Spinal cord (tissue), 10 donors: ENCODE measurements at places on chromosomes 1 and 21.

GRCh38 chr1:97603218-97603617 is 317.6 kb downstream of the DPYD start:
- no peak for DNase-seq

GRCh38 chr1:162649583-162649982 is 17.3 kb downstream of the DDR2 start:
- DNase-seq, result peak; percentile 54

- DNase-seq, result no peak
These were observed 12.7 kb upstream of the B3GALNT2 start for GRCh38 chr1:235516862-235517446.

- DNase-seq, result no peak
These were observed 7.2 kb downstream of the RO60 start for GRCh38 chr1:193066606-193067005.

DNA sequence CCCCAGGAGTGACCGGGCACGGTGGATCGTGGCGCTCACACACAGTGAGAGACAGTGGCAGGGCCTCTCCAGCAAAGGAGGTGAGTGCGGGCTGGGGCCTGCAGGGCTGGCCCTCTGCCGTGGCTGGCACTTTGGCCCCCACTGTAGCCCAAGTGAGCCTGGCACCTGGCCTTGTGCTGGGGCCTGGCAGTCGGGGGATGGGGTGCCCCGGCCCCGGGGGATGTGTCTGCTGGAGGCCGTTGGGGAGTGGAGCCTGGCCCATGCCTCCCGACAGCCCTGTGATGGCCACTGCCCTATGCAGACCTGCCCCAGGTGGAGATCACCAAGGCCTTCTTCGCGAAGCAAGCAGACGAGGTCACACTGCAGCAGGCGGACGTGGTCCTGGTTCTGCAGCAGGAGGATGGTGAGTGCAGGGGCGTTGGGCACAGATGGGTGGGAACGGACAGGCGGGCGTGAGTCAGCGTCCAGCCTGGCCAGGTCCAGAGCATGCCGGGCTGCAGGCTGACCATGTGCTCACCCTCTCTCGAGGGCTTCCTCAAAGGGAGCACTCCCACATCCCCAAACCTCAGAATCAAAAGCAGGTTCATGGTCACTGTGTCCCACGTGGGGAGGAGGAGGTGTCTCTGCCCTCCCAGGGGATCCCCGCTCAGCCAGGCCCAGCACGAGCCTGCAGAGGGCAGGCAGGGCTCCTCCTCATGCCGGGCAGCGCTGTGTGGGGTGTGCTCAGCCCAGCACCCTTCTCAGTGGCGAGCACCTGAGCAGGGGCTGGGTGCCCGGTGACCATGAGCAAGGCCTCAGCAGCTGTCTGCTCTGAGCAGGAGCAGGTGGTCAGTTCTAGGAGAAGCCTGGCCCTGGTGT is 25.3 kb downstream of the ARHGEF16 start:
- no peak for DNase-seq

- DNase-seq, result peak; percentile 9
These were observed 1.5 kb upstream of the PRDX6 start for GRCh38 chr1:173475564-173476196.

DNA sequence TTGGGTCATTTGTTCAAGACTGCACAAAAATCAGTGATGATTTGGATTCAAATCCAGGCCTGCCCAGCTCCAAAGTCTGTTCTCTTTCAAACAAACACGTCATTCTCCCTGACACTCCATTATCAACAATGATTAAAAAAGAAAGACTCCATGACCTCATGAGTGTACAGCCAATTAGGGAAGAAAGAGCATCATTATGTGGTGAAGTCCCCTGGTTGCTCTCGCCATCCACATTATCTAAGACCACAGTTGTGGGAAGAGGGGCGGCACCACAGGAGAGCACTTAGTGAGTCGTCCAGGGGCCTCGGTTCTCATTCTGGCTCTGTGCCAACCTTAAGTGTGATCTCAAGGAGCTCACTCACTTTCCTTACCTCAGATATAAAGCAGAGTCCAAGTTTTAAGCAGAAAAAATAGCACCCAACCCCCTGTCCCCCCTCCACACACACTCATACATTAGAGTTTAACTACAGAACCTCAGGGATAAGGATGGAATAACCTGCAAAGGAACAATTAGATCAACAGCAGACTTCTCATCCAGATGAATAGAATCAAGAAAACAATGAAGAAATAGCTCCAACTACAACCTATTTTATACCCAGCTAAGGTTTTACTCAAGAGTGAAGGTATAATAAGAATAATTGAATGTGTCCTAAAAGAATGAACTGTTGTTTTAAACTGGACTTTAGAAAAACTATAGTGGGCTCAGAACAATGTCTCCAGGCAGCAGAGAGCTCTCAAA is 47.8 kb downstream of the COL6A1 start:
- no peak for DNase-seq

- DNase-seq, result no peak
These were observed 52.7 kb downstream of the NPHP4 start for GRCh38 chr1:5939271-5940170.

DNA sequence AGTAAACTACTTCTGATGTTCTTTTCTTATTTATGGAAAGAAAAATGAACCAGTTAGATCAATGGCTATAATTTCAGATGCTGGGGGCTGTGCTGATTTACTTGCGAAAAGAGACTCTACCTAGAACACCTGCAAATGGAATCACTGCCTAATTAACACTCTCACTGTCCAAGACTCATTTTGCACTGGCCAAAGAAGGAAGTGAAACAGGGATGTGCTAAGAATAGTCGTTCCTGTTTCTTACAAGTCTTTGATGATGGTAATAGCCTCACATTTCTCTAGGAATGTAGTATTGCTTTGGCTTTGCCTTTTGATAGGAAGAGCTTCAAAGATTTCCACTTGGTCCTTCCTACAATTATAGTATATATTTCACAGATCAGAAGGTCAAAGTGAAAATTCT is 12.7 kb upstream of the TSNAX start:
- DNase-seq, result no peak

DNA sequence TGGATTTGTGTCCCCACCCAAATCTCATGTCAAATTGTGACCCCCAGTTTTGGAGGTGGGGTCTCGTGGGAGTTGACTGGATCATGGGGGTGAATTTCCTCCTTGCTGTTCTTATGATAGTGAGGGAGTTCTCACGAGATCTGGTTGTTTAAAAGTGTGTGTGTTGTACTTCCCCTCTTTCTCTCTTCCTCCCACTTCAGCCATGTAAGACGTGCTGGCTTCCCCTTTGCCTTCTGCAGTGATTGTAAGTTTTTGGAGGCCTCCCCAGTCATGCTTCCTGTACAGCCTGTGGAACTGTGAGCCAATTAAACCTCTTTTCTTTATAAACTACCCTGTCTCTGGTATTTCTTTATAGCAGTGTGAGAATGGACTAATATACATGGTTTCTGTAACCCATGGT is 64.6 kb downstream of the RHOU start:
- DNase-seq, result no peak

GRCh38 chr1:47235806-47236205 is 3.8 kb upstream of the TAL1 start:
- DNase-seq, result no peak

DNA sequence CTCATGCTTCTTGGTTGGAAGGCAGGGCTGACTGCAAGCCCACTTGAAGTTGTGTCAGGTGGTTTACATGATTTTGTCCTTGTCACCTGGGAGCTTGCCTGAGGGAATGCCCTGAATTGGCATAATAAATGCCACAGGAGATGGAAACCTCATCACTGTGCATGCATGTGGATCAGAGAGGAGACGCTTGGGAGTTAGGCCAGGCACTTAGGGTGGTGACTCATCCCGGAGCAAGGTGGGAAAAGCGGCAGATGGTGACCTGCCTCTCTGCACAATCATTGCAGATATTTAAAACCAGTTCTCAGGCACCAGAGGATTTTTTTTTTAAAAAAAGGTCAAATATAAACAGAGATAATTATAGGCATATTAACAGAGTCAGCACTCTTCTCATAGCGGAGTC is 202.2 kb upstream of the KIAA0040 start:
- no peak for DNase-seq

DNA sequence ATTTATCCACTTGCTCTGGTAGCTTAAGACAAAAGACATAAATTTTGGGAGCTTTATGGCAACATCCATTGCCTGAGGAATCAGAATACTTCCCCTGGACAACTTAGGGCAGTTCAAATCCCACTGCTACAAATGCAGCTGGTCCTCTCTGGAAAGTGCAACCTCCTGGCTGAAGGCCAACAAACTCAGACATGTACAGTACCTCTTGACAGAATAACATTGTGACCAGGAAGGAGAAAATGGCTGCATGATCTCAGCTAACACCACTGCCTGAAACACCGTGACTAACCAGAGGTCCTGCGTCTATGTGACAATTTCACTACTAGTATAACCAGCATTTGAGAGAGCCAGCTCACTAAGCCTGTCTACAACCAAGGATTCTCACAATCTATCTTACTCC is 218.9 kb downstream of the CRB1 start:
- DNase-seq, result no peak

- DNase-seq, result no peak
These were observed 17.4 kb downstream of the JAM2 start for GRCh38 chr21:25656412-25656811.

- no peak for DNase-seq
These were observed 56.7 kb upstream of the ETV3 start for GRCh38 chr1:157194731-157195520.

DNA sequence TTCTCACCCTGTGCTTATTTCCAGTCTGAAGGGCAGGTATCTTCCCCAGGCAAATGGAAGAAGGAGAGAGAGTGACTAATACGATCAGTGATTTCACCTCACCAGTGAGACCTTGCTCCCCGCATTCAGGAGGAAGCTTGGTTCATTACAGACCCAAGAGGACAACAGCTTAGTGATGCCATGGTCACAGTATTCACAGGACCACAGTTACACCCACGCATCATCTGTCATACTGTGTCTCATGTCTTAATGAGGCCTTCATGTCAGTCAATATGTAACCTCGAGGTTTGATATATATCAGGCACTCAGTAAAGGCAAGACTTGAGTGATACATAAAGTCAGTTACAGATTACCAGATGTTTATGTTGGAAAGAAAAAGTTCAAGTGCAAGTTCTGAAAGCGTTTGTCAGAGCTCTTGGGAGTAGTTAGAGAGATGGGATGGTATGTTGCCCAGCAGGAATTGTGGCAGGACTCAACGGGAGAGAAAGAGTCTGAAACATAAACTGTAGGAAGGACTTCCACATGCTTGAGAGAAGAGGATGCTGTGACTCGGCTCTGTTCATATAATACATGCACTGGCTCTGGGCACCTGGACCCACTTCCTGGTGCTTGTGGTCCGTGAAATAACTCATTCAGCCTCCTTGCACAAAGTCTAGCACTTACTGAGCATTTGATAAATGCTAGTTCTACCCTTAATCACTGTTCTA is 33.3 kb downstream of the GNPAT start:
- DNase-seq, result no peak

DNA sequence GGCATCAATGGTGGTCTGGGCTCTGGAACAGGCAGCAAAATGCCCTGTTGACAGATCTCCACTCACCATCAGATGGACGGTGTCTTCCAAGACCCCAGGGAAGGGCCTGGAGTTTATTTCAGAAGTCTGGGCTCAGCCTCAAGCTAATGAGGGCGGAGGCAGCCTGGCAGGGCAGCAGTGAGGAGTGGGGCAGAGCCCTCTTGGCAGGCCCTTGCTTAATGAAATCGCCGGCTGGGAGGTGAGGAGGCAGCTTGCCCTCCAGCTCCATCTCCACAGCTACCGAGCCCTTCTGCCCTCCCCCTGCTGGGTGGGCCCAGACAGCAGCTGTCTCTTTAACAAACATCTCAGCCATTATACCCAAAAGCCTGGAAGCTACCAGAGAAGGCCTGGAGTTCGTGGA is 22.0 kb upstream of the GRIK3 start:
- DNase-seq, result peak; percentile 67
